ENCODE measurements at places on chromosomes 3 and 15.

GRCh38 chr3:161203485-161204098 lies 17.5 kb upstream of the NMD3 start:
- DNase-seq = no peak

DNA sequence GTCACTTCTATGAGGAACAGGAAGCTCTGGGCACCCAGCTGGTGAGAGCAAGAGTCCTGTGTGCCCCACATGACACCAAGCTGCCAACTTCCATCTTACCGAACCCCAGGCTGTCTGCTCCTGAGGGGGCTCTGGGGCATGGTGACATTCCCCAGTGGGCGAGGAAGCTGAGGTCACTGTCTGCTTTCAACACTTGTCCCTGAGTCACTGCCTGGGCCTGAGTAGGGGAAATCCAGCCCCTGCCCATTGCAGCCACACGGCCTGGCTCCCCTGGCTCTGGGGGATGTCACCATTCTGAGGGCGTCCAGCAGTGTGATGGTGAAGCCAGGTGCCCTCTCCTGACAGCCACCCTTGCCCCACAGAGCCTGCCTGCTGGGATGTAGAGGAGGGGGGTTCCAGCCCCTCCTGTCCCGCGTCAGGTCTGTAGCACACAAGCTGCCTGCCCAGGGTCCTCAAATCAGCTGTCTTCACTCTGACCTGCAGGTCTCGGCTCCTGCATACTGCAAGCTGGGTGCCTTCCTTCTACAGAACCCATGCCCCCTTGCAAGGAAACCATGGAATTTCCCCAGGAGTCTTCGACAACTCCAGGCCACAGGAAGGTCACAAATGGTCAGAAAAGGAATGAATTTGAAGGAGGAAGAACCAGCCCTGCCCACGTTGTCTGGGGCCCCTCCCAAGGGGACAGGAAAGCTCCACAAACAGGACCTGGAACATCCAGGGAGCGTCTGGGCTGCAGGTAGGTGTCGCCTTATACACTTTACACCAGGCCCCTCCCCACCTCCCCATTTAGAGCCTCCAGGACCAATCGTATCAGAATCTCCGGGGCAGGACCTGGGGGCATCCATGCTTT lies 69.9 kb upstream of the GATM start:
- no peak for DNase-seq

DNA sequence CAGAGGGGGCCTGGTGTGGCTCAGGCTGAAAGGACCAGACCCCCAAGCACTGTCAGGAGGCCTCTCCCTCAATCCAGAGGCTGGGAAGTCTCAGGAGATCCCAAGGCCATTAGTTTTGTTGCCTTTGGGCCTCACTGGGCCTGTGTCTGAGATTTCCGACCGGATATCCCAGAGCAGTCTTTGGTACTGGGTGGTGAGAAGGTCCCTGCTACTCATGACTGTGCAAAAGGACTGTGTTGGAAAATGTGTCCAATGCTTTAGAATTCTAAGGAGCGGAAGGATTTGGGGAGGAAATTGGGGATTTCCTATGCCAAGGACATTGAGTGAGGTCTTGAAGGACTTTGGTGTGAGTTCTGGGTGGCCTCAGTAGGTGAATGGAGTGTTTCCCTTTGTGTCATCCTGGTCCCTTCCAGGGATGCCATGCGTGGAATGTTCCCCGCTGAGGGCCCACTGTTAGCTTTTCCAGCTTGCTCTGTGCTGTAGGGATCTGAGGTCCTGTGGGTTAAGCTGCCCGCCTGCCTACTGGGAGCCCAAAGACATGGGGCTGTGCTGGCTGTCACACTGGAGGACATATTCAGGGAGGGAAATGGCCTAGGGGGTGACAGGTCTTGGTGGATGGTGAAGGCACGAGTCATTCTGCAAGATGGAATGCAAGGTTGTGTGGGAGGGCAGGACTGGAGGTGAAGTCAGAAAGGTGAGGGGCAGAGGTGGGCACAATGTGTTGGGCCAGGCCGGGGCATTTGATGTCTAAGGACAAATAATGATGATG lies 16.4 kb downstream of the SMAD6 start:
- no peak for DNase-seq

DNA sequence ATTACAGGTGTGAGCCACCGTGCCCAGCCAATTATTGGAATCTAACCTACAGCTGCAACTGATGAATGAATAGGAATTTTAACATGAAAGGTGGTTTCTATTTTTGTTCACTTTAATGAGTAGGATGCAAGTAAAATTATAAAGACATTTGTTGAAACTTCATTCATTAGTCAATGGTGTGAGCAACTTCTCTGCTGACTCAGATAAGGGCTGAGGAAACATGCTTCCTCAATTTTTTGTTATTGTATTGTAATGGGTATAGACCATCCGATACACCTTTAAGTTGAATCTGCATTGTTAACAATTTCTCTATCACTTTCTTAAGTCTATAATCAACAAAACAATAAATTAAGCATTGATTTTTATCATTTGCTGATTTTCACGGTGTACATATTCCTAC lies 127.8 kb downstream of the STAG1 start:
- DNase-seq = no peak

DNA sequence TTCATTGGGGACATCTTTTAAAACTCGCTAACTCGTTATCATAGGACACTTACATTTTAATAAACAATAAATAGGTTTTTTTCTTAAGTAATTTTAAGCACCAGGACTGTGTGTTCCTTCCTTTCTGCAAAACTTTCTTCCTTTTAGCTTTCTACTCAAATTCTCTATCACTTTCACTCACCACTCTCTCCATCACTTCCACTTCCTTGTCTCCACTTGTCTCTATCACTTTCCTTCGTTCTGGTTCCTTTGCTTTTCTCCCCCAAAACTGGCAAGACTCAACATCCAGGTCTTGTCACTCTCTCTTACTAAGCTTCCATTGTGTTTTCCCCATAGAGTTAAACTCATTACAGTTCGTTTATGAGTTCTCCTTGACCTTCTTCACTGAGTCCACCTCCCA lies 99.0 kb downstream of the ZPLD1 start:
- no peak for DNase-seq

Data from NCI-H2171 treated with DMSO at 0.1 percent for 48 hours (cell line).